Eye (tissue), 1 donor: ENCODE measurements at places on chromosomes 13 and 19.

DNA sequence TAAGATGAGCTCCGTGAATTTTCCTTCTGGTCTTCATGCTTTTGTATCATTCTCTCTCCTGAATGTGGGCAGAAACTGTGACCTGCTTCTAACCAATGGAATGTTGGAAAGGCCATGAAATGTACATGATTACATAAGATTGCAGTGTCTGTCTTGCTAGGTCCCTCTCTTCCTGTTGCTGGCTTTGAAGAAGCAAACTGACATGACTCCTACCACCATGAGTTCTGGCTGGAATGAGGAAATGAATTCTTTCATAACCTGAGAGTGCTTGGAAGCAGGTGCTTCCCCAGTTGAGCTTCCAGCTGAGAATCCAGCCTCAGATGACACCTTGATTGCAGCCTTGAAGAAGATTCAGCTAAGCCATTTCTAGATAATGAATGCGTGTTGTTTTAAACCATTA, 275.0 kb upstream of the MIR17HG start:
- no peak for DNase-seq

- DNase-seq: no peak
These were observed 5.0 kb downstream of the EBI3 start for GRCh38 chr19:4234142-4234861.

DNA sequence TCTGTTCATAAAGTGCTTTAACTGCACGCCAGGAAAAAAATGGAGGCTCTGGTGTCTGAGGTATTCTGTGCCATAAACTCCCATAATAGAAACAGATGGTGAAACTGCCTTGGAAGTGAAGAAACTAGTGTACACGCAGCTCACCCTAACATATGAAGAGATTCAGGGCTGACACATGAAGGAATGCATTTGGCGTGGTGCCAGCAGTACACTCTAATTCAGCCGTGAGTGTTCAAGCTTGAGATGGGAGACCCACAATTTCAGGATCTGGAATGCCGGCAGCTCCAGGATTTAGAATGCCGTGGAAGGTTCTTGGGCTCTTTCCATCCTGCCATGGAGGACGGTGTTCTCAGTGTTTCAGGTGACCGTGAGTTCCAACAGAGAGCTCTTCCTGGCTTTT, 478.4 kb downstream of the TSHZ3 start:
- DNase-seq: peak; percentile 76

DNA sequence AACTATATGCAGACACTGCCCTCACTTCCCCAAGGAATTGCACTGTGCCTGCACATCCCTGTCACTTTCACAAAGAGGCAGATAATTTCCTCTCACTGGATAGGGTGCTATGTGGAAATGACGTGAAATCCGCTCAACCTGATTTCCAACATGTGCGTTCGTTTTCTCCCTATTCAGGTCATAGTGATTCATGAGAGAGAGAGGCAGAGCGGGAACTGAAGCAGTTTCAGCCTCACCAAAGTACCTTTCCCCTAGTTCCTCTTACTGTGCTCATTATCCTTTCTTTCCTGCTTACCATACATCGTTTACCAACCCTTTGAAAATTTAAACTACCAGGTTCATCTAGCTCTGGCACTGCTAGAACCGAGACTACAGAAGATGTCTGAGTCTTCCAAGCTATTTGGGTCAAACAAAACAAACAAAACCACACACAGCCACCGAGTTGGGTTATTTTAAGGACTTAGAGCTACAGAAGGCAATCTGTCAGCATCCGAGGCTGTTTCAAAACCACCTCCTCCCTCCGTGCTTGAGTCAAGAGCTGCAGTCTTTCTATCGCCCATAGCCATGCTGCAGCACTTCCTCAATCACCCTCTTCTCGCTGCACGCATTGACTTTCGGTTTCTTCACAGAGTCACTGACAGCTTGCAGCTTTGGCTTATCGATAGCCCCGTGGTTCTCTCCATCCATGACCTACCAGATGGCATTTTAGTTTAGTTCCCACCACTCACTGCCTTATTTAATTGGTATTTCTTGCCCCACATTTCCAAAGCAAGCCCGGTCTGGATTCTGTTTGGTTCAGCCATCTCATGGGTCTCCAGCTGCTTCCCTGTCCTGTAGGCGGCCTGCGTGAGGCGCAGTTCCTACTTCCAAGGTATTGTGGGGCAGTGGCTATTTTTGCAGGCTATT, 1395.8 kb downstream of the EFNB2 start:
- peak; percentile 34 for DNase-seq

DNA sequence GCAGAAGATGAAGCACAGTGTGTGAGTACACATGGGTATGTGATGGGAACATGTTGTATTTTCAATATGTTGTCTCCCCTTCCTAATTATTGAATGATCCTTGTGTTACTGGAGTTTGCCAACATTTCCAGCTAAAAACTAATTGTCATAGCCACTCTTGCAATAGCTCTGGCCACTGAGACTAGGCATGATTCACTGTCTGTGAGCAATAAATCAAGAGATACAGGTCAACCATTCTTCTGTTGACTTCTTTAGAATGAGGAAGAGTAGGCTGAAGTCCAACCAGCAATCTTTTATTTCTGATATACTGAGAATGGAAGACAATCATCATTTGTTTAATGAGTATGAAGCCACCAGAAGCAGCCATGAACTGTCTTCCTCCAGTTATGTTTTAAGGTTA, 413.9 kb downstream of the SLITRK5 start:
- no peak for DNase-seq

DNA sequence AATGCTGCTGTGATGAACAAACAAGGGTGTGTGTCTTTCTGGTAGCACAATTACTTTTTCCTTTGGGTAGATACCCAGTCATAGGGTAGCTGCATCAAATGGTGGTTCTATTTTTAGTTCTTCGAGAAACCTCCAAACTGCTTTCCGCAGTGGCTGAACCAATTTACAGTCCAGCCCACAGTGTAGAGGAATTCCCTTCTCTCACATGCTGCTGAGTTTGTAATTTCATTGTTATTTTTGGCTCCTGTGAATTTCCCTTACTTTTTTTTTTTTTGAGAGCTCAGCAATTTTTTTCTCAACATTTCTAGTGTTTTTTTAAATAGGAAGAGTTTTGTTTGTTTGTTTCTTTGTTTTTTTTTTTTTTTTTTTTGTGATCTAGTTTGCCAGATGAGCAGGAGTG, 37.5 kb upstream of the ADGRE1 start:
- DNase-seq: no peak

DNA sequence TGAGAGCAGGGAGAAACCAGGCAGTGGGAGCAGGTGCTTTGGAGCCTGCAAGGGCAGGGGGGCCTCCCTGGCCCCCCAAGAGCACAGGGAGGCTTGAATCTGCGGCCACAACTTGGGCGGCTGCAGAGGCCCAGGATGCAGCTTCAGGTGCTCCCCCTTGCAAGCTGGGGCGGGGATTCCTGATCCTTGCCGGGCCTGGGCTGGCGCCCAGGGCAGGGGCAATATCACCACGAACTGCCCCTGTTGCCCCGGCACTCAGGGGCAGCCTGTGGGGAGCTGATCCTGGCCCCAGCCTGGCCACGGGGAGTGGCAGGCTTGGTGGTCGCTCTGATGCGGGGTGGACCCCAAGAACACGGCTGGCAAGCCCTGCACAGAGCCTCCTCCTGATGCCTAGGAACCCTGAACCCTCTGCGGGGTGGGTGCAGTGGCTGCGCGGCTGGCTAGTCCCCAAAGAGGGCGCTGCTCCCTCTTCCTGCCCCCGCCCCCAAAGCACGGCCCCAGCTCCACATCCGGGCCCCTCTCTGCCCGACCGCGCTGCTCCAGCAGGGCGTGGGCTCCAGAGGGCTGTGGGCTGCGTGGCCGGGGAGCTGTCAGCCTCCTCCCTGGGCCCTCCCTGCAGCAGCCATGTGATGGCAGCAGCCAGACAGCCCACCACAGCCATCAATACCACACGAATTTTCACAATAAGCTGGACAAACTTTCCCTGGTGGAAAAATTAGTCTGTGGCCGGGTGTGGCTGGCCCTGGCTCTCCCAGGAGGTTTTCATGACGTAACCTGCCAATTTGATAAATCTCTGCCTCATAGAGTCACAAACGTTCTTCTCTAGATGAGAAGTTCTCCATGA, 21.0 kb downstream of the TNFSF9 start:
- peak; percentile 2 for DNase-seq

DNA sequence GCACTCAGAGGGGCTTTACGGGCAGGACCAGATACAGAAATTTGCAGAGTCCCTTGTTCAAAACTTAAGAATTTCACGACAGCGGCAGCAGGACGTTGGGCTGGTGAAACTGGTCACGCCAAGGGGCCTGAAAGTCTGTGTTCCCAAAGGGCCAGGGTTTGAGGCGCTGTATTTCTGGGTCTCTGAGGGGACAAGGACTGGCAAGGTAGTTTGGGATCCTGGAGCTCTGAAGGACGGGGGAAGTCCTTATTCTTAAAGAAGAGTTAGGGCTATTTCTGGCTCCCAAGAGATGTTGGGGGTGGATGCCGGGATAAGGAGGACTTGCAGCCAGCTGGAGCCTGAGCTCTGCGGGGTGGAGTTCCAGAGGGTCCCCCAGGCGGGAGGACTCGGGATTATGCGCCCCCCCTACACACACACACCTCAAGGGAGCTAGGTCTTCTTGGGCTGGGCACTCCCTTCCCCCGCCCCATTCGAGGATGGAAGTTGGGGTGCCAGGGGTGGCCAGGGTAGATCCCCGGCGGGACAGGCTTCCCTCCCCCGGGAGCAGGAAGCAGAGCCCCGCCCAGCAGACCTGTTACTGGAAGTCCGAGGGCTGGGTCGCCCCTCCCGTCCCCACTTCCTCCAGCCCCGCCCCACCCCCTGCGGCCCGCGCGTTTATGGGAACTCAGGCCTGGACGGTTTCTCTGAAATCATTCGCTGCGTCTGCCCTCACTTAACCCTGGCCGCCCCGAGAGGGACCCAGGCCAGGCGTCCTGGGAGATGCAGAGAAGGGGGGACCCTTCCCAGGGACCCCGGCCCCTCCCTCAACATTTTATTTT, 5.6 kb downstream of the BCL3 start:
- DNase-seq: no peak

DNA sequence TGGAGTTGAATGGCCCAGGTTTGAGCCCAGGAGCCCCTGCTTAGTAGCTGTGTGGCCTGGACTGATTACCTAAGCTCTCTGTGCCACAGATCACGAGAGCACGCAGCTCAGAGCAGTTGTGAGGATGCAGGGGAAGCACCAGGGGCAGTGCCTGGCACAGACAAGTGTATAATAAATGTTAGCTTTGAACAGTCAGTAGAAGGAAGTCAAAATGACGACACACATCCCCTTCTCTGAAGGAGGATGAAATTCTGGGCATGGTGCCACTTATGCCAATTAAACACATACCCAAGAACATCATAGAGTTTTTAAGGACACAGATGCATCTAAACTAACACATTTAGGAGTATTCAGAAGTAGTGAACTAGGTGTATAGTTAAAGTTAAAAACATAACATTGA, 24.9 kb upstream of the SIGLEC11 start:
- no peak for DNase-seq

- DNase-seq: no peak
These were observed 32.3 kb downstream of the ITM2B start for GRCh38 chr13:48265217-48265815.

DNA sequence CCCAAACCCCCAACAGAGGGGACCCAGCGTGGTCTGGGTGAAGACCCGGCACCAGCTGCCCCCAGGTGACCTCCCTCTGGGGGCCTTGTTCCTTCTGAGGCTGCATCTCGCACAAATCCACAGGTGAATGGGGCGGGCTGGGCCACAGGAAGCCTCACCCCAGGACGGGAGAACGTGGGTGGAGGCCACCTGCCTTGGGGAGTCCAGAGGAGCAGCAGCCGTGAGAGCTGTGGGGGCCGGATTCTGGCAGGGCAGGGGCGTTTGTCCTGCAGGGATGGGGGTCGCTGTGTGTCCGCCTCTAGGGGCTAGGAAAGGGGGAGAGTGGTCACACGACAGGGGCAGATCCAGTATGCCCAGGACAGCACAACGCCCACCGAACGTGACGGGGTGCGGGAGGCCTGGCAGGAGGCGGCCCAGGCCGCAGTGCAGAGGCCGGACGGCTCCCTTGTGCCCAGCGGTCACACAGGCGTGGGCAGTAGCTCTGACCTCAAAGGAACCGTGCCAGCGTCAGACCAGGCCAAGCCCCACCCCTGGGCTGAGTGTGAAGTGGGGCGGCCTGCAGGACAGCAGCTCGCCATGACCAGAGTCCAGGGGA, 6.7 kb downstream of the POLR2E start:
- DNase-seq: no peak

- no peak for DNase-seq
These were observed 21.5 kb downstream of the CPT1C start for GRCh38 chr19:49712397-49712859.

GRCh38 chr13:106752584-106753170, 184.7 kb upstream of the ARGLU1 start:
- DNase-seq: peak; percentile 24

DNA sequence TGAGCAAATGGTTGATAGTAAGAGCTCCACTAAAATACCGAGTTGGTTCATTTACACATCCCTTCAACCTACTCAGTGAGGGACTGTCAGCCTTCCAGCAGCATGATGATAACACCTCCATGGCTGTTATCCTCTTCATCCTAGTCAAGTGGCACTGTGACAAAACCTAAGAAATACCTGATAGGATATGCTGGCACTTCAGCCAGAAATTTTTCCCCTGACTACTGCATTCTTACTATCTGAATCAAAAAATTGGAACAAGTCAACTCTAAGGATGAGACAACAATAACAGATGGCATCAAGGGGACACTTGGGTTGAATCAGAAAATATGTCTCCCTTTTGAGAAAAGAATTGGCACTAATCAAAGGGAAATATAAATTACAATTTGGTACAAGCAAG, 193.9 kb downstream of the KCTD12 start:
- DNase-seq: no peak

- DNase-seq: no peak
These were observed 142.3 kb upstream of the TSC22D1 start for GRCh38 chr13:44718467-44718866.

- DNase-seq: peak; percentile 70
These were observed 78.7 kb downstream of the MBNL2 start for GRCh38 chr13:97300871-97301270.

DNA sequence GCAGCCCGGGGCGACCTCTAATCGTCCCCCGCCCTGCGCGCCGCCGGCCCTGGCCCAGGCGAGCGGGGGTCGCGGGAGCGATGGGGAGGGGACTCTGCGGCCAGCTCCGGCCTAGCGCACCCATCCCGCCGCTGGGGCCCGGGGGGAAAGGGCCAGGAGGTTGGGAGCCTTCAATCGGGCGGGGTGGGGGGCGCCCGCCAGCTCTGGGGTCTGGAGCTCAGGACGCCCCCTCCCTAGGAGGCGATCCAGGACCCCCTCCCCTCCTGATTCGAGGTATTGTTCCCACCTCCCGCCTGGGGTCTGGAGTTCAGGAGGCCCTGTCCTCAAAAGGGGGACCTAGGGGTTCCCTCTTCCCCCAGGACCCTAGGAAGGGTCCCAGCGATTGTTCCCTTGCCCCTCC, 430 bp downstream of the ZNF358 start:
- DNase-seq: peak; percentile 53

GRCh38 chr13:97319113-97319720, 97.1 kb downstream of the MBNL2 start:
- no peak for DNase-seq

GRCh38 chr19:3499738-3500428, 591 bp downstream of the DOHH start:
- DNase-seq: no peak

DNA sequence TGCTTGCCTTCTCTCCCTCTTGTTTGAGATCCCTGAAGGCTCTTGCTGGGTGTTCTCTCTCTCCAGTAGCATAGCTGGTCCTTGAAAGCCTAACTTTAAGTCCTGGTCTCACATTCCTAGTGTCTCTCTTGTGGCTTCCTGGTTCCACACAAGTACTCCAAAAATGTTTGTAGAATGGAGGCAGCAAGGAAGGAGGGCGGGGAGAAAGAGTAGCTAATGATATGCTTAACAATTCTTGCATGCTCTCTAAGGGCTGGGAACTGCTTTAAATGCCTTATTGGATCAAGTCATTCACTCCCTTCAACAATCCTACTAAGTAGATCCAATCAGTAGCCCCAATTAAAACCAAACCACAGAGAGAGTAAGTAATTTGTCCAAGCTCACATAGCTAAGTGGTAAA, 357.3 kb downstream of the KLF5 start:
- DNase-seq: no peak
